Effector CD4-positive, alpha-beta T cell (primary cell): ENCODE measurements at places on chromosomes 3 and 15.

GRCh38 chr3:30227571-30228301, 378.7 kb upstream of the TGFBR2 start:
- DNase-seq, result no peak

DNA sequence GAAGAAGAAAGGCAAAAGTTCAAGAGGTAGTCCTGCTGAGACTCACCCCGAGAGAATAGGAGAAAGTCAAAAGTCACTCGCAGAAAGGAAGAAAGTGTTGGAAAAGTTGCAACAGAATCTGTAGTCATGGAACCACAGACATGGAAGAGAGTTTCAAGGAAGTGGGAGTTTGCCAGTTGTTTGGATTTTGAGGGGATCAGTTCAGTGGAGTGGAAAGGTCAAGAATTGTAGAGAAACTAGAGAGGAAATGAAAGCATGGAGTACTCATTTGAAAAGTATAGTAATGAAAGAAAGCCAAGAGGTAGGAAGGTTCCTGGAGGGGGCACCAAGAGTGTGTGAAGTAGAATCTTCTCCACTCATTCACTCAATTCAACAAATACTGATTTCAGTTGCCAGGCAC, 34.7 kb downstream of the SPTSSB start:
- no peak for DNase-seq

- DNase-seq, result no peak
Measured at GRCh38 chr3:174287705-174288104, 571.4 kb upstream of the NAALADL2 start.

DNA sequence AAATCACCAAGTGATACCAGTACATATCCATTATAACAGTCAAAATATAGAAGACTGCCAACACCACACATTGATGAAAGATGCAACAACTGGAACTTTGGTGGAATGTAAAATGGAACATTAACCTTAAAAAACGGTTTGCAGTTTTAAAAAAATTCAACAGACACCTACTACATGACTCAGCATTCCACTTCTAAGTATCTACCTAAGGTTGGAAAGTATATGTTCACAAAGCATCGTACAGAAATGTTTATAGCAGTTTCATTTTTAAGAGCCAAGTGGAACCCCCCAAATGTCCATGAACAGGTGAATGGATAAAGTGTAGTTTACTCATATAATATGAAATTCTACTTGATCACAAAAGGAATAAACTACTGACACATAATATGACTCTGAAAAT, 314.7 kb upstream of the ARRDC4 start:
- no peak for DNase-seq

DNA sequence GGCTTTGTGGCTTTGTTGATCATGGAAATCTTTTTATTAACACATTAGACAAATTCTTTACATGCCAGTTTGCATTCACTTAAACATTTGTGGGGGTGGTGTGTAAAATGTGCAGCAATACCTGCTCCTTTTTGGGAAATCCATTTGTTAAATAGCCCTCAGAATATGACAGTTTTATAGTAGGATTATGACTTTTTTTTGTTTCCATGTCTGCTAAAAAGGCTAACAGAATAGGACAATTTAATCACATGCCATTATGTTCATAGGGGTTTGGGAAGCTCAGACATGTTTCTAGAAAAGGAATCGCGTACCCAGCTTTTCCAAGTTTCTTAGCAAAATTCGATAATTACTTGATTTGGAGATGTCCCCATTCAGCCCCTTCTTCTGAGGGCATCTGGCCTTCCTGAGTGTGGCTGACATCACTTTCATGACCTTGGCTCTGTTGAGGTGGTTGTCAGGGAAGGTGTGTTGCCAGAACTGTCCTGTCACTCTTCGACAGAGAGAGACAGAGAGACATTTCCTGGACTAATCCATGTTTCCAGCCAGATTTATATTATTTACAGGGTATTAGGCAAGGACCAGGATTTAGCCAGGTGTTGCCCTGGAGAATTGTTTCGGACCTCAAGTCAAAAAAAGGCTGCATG, 126.4 kb downstream of the PTPRG start:
- no peak for DNase-seq

DNA sequence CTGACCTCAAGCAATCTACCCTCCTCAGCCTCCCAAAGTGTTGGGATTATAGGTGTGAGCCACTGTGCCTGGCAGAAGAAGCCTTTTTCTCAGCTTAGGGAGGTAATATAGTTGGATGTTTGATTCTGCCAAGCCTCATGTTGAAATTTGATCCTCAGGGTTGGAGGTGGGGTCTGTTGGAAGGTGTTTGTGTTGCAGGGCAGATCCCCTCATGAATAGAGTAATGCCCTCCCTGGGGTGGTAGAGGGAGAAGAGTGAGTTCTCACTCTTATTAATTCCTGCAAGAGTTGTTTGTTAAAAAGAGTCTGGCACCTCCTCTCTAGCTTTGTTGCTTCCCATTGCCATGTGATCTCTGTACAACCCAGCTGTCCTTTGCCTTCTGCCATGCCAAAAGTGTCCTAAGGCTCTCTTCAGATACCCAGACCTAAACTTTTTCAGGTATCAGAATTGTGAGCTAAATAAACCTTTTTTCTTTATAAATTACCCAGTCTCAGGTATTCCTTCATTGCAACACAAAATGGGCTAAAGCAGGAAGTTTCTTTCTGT, 16.4 kb downstream of the NECTIN3 start:
- no peak for DNase-seq

DNA sequence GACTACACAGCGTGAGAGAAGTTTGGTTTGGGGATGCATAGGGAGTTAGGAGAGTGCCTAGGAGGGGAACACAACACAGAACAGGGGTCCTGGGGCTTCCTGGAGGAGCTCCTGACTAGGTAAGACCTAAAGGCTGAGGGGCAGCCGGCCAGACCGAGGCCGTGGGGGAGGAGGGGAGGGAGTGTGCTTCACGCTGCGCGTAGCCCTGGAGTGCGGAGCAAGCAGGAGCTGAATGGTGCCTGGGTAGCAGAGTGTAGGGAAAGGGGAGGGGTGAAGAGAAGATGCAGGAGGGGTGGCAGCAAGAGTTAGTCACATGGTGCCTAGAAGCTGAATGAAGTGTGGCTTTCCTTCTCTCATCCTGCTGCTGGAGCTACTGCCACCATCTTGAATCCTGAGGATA, 32.4 kb upstream of the HHATL start:
- DNase-seq, result no peak

DNA sequence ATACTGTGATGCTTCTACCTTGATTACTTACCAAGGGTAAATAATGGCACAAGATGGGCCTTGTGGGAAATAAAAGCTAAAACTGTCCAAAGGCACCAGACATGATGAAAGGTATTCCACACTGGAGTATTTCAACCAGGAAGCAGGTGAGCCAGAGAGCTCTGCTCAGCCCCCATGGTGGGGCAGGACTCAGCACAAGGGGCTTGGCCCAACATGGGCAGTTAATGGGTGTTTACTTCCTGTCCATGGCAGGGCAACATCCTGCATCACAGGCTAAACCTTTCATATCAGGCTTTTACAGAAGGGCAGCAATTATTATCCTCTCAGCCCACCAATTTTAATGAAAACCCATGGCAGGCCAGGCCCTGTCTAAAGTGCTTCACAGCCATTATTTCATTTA, 38.2 kb downstream of the MAGI1 start:
- no peak for DNase-seq

GRCh38 chr15:99918072-99918471, 184.8 kb upstream of the LYSMD4 start:
- no peak for DNase-seq
